ENCODE measurements at places on chromosomes 2 and 18.

GRCh38 chr2:175852879-175853615, 149.0 kb downstream of the LNPK start:
- DNase-seq = no peak

DNA sequence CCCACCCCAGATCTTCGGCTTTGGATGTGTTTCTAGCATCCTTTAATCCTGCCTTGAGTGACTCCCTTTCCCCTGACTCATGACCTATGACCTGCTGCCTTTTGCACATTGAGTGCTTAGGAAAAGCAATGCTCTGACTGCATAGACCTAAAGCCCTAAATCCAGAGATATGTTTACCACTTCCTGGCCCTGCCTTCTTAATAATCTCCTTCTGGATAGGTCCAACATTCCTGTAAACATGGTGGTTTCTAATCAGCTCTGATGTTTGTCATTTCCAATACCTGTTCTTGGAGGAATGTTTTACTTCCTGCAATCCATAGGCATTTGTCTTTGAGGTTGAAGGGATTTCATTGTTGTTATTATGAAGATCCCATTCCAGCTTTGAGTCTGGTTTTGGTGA, 2.3 kb downstream of the SLC3A1 start:
- no peak for DNase-seq

DNA sequence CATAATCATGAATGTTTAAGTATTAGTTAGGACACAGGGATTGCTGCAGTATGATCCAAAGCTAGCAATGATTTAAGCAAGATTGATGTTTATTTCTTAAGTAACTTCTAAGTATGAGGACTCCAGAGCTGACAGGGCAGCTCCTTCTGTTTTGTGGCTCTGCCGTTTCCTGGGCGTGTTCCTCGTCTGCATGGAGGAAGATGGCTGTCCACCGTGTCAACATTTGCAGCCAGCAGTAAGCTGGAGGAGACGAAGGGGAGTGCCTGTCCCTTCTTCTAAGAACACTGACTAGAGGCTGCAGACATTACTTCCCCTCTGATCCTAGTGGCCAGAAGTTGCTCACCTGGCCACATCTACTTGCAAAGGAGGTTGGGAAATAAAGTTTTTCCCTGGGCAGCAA, 144.1 kb downstream of the MYO1B start:
- DNase-seq = no peak

GRCh38 chr2:1484131-1484884, 71.0 kb downstream of the TPO start:
- DNase-seq = no peak

GRCh38 chr2:145332210-145332898, 812.4 kb upstream of the ZEB2 start:
- no peak for DNase-seq

GRCh38 chr2:14909795-14910194, 277.3 kb downstream of the LRATD1 start:
- DNase-seq = no peak

GRCh38 chr2:178949151-178949550, 100.8 kb downstream of the CCDC141 start:
- DNase-seq = no peak

All from fibroblast of the conjunctiva (primary cell).